Hindlimb muscle (tissue), 1 donor: ENCODE measurements at places on chromosomes 11 and 22. TPM values are rescaled to one million over a fixed set of nuclear protein-coding genes. Genes with fewer than 3 reads are reported as not detected.

CARD18 gene
- not detected for polyA plus RNA-seq

MTFP1 gene
- polyA plus RNA-seq, result 6.9 TPM

POLR2L gene
- polyA plus RNA-seq, result 118 TPM

OR4P4 gene
- 0.15 TPM for polyA plus RNA-seq

SF3A1 gene
- 100 TPM for polyA plus RNA-seq

CCDC87 gene
- 0.25 TPM for polyA plus RNA-seq

SLC22A8 gene
- not detected for polyA plus RNA-seq

GRCh38 chr11:121321614-121322243, 29.2 kb downstream of the SC5D start:
- peak; percentile 15 for DNase-seq

DNA sequence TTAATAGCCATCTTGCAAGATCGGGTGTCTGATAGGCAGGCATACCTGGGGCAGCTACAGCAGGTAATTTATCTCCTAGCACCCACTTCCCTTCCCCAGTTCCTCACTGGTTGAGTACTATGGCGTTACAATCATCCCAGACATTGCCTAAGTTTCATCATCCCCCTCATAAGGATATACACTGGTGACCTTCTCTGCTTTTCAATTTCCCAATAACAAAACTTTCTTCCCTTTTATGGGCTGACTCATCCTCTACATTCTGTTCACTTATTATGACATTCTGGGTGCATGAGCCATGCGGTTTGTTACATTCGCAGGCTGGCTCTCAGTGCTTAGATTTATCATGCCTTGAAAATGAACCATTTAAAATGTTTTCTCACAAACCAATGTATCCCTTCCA, 5.0 kb upstream of the MRPL11 start:
- DNase-seq, result no peak

DNA sequence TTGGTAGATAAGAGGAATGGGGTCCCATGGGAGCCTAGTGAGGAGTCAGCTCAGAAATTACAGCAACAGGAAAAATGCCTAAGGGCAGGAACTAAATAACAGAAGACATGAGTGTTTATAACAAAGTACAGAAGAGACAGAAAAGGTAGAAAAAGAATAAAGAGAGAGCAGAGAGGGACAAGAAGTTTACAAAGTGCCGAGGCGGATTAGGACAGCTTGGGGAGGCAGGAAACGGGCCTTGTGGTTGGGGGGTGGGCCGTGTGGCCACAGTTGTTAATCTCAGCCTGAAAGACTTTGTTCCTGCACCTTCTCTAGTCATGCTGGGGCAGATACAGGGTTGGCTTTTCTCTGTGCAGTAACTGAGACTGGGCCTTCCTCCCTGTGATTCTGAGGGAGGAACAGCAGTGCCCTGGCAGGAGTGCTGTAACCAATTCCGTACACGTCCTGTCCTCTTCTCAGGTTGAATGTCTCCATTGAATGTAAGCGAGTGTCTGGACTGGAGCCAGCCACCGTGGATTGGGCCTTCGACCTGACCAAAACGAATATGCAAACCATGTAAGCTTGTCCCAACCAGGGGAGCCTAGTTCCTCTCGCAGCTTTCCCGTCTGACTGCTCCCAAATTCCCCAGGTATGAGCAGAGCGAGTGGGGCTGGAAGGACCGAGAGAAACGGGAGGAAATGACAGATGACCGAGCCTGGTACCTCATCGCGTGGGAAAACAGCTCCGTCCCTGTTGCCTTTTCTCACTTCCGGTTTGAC, 13.2 kb downstream of the NAA40 start:
- DNase-seq, result no peak

DNA sequence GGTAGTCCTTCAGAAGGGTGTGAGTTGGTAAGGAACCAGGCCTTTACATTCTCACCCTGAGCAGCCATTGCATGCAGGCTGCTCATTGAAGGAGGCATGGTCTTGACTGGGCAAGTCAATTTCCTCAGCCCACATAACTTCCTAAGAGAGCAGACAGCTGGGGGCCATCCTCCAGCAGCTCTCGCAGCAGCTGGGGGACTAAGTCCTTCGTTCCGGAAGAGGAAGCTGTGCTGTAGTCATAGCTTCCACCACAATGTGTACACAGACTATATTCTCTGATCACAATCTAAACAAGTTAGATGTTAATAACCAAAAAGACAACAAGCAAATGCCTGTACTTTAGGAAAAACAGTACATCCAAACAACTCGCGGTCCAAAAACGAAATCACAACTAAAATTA, 30.1 kb upstream of the MPPED1 start:
- DNase-seq, result no peak

DNA sequence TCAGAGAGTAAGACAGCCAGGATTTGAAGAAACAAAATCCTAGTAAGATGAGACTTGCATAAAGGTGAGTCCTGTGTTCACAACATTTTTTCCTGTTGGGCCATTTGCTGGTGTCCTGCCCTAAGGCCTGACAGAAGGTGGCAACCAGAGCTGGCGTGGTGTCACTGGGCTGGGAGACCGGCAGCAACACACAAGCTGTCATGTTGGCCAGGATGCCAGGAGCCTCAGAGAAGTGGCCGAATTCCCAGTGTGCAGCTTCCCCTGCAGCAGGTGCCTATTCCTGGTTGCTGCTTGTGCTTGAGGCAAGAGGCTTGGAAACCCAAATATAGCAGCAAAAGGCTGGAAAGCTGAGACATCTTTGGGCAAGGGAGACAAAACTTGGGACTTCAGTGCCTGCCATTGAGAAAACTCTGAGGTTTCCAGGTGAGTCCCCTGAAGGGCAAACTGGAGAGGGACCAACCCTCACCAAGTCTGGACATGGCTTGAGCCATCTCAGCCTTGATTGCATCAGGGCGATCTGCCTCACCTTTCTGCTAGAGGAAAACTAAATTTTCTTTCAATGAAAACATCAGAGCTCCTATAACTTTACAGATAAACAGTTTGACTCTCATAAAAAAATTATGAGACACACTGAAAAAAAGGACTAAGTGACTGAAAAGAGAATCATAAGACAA, 25.9 kb downstream of the ALG12 start:
- DNase-seq, result no peak

GRCh38 chr11:125398994-125399640, 96.9 kb downstream of the FEZ1 start:
- no peak for DNase-seq

GRCh38 chr22:46054091-46055073, 77.4 kb upstream of the WNT7B start:
- DNase-seq, result peak; percentile 86

DNA sequence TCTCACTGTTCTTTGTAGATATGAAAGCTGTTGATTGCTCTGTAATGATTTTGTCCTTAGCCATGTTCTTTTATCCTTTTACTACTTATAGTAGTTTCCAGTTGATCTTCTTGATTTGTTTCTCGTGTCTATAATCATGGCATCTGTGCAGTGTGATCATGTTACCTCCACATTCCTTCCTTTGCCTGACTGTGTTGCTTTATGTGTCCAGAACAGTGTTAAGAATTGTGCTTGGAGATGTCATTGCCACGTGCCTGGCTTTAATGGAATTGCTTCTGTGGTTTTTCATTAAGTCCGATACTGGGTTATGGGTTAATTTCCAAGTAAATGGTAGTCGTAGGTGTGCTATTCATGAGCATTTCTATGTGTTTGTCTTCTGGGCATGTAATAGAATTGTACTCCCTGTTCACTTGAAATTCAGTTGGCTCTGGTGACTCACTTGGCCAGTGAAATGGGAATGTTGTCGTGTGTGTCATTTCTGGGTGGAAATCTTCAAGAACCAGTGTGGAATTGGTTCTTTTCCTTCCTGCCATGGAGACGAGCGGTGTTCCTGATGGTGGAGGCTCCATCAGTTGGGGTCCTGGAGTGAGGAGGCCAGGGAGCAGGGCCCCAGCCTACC, 6.8 kb downstream of the GTSE1 start:
- DNase-seq, result no peak

DNA sequence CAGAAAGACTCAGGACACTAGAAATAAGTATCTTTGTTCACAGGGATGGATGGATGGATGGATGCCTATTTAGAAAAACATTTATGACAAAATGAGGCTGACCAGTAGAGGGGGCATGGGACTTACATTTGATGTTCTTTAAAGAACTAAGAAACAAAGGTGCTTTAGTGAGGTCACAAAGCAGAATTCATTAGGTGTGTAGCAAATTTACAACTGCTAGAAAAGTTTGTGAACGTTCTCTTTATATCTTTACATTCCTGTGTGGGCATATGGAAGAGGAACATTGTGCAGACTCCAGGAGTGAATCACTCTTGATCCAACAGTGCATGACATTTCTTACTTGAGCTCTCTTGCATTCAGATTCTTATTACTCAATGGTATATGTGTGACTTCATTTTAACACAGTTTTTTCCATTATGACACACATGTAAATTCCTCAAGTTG, 15.8 kb upstream of the SIK2 start:
- no peak for DNase-seq

GRCh38 chr11:16016468-16016829, 339.9 kb downstream of the SOX6 start:
- no peak for DNase-seq

DNA sequence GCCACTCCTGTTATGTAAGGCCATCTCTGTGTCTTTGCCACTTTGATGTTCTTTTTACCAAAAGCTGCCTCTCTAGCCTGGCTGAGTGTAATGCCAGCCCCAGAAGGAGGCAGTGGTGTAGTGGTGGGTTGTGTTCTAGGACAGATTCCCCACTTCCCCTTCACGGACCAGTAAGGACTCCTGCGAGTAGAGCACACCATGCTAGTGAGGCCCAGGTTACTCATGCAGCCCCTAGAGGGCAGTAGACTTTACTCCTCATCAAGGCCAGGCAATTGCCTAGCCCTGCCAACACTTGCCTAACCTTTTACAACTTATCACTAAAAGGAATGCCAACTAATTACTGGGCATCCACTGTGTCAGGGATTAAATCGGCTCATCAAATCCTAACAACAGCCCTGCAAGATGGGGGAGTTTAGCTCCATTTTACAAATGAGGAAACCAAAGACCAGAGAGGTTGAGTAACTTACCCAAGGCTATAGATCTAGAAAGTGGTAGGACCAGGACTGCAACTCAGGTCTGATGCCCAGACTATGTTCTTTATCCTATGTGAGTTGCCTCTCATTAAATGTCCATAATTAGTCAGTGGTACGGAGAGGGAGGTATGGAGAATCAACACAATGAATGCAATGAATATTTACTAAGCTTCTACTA, 75.3 kb downstream of the APIP start:
- DNase-seq, result no peak

DNA sequence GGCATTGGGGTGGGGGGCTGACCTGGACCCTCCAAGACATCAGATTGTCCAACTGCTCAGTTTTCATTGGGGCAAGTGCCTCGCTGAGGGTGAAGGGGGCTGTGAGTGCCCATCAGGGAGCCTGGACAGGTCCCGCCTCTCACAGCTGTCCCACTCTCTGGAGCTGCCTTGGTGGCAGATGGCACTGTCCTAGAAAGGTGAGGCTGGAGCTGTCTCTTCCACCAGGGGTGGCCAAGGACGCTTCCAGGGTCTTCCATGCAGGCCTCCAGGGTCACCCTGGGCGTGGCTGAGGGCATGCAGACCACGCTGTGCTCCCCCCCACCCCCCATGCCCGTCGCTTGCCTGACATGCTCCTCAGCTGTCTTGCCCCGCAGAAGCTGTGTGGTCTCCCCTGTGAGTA, 53.5 kb upstream of the CCDC188 start:
- no peak for DNase-seq

GRCh38 chr11:92330114-92330513, 105.5 kb downstream of the FAT3 start:
- DNase-seq, result no peak
